ENCODE measurements at places on chromosomes 4 and X. TPM values are rescaled to one million over a fixed set of nuclear protein-coding genes. Genes with fewer than 3 reads are reported as not detected.

The CSAG2 gene
- not detected for polyA plus RNA-seq

The ANK2 gene
- polyA plus RNA-seq: 50.4 TPM

The NEXMIF gene
- 0.84 TPM for polyA plus RNA-seq

The F9 gene
- not detected for polyA plus RNA-seq

GRCh38 chr4:211033-211511 is 86.8 kb downstream of the ZNF718 start:
- DNase-seq: no peak
- H3K27ac ChIP-seq: no peak overlapping the region
- H3K4me3 ChIP-seq: no peak overlapping the region
- H3K36me3 ChIP-seq: no peaks in the 10 kb centered on the region
- H3K27me3 ChIP-seq: peaks cover 7% of the 10 kb centered on the region

DNA sequence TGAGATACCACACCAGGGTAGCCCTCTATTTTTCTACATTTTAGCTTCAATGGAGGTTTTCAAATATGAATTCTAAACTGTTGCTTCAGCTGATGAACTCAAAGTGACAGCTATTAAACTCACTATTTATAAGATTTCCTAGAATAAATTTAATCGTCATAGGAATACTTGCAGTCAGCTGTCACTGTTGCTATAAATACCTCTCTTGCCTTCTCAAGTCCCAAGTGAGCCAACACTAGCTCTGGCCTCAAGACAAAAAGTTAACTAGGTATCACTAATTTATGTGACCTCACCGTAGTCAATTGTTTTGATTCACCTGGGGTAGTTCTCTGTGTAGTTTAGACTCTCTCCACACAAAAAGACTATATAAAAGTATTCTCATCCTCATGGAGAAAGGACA is 34.3 kb upstream of the PROM1 start:
- no peaks in the 10 kb centered on the region for H3K27me3 ChIP-seq
- no peak overlapping the region for H3K27ac ChIP-seq
- no peaks in the 10 kb centered on the region for H3K36me3 ChIP-seq
- no peak overlapping the region for H3K4me3 ChIP-seq
- no peaks in the 10 kb centered on the region for H3K4me1 ChIP-seq
- no peak for DNase-seq

DNA sequence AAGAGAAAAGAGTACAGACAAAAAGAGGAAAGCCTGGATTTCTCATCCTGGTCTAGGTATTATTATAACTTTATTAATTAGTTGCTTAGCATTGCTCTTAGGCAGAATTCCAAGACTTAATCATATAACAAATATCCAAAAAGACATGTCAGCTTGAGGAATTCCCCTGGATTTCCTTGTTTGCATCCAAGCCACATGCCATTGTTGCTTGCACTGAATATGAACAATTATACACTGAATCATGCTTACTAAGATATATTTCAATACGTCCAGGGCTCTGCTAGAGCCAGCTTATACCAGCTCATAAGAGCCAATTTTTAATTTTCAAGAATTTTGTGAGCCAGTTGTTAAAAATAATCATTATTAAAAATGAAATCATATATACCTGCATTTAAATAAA is 5.5 kb upstream of the TLR10 start:
- no peaks in the 10 kb centered on the region for H3K36me3 ChIP-seq
- no peak overlapping the region for H3K4me3 ChIP-seq
- H3K27ac ChIP-seq: no peak overlapping the region
- H3K27me3 ChIP-seq: no peaks in the 10 kb centered on the region

All from large intestine (tissue), 12 donors.